Stimulated activated CD4-positive, alpha-beta T cell treated with anti-CD3 and anti-CD28 coated beads, Interleukin-4, amount 100 ng/mL, for 48 hours (primary cell): ENCODE measurements at places on chromosomes 1 and 21.

DNA sequence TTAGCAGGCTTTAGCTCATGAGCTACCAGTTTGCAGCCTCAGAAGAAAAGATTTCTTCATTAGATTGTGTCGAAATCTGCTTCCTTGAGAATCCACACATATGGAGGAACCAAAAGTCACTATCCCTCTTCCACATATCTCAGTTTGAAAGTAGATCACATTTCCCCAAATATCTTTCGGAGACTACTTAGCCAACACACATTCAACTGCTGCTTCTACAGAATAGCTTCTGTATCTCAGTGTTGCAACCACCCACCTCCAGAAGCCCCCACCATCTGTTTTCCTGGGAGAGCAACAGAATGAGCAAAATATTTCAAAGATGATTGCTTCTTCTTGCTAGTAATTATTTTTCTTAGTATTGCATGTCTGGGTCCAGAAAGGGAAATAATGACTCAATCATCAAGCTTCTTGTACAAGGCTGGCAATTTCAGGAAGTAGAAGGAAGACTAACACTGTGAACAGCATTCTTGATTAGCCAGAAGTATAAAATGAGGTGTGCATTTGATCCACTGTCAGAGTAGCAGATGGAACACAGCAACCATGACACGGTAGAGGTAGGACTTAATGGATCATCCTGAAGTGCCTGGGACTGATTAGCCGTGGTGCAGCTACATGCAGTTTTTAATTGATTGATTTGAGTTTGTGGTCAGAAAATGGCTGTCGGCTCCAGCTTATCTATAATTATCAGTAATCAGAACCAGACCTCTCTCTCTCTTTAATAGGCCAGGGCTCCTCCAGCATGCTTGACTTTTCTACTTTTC lies 24.9 kb downstream of the ZC3H11B start:
- DNase-seq: no peak

GRCh38 chr1:179251675-179252074 lies 22.2 kb upstream of the ABL2 start:
- DNase-seq: no peak

- DNase-seq: no peak
These were observed 51.1 kb upstream of the ACADM start for GRCh38 chr1:75673399-75673798.

DNA sequence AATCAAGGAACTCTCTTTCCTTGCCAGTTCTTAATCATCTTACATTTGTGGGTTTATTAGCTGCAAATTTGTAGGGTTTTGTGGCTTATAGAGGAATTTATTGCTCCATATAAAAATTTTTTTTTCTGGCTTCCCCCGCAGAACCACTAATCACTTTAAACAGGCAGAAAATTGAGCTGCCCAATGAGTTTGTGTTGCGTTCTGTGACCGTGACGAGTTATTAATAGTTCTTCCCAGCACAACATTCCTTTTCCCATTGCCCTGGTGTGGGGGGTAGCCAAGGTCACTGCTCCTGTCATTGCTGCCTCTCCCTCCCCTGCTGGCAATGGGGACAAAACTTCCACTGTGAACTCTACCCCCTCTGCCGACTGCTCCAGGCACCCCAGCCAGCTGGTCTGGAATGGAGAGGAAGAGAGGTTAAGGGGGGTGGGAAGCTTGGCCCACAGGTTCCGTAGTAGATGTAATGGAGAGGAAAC lies 55.1 kb downstream of the UBE2T start:
- DNase-seq: no peak

- DNase-seq: no peak
These were observed 39.5 kb downstream of the LRRC71 start for GRCh38 chr1:156959925-156960324.

- no peak for DNase-seq
These were observed 89.9 kb downstream of the MT1HL1 start for GRCh38 chr1:236914375-236914774.

GRCh38 chr21:41557884-41558283 lies 49.9 kb upstream of the TMPRSS2 start:
- DNase-seq: no peak

GRCh38 chr21:43585924-43586413 lies 73.3 kb downstream of the HSF2BP start:
- no peak for DNase-seq

DNA sequence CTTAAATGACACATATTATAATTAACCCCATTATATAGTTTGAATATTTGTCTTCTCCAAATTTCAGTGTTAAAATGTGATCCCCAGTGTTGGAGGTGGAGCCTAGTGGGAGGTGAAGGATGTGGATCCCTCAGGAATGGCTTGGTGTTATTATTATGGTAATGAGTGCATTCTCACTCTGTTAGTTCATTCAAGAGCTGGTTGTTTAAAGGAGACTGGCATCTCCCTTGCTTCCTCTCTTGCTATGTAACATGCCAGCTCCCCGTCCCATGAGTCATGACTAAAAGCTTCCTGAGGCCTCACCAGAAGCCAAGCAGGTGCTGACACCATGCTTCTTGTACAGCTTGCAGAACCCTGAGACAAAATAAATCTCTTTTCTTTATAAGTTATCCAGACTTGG lies 1612.7 kb downstream of the AMY1C start:
- no peak for DNase-seq

DNA sequence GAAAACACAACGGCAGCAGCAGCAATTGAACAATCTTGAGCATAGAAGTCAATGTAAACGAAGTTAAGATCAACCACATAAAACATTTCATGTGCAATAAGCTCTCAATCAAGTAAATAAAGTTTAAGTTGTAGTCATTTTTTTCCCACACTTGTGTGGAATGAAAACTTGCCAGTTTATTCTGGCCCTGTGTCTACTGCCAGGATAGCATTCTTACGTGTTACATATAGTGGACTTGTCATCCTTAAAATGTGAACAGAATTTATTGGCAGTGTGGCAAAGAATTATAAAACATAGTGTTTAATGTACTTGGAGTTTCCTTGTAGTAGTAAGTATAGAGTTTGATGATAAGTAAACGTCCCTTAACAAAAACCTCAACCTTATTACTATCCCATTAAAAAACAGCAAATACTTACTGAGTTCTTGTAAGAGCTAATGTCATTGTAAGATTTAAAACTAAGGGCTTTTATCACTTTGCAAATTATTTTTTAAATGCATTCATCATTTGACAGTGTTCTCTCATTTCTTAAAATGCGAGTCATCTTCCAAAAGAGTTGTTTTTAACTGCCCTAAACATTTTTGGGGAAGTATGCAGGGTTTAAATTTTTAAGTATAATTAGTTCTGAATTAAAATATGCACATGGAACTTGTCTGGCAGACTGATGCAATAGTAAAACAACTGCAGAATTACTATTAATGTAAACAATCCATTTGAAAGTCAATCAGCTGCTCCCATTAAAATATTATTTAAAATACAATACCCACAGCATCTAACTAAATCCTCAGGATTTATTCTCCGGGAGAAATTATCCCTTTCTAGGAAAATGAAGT lies 7.9 kb downstream of the COX20 start:
- DNase-seq: no peak
